Stimulated activated CD4-positive, alpha-beta T cell treated with anti-CD3 and anti-CD28 coated beads, Interleukin-2, amount 100 ng/mL, for 24 hours (primary cell): ENCODE measurements at places on chromosomes 7 and 10.

GRCh38 chr10:62631241-62631640, 173.3 kb upstream of the ADO start:
- DNase-seq = no peak

DNA sequence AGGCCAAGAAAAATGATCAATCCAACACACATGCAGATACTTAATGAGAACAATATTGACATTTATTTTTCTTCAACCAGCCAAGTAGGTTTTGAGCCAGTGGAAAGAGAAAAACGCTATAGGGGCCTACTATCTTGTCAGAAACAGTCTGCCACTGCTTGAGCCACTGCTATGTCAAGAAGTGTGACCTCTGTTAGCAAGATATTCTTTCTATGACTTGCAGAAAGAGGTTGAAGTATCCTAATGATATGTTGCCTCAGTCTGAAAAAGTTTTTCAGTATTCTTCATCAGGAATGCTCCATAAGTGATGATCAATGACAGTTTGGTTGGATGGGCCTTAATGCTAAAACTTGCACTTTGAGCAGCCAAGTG, 328.4 kb upstream of the KCND2 start:
- no peak for DNase-seq

DNA sequence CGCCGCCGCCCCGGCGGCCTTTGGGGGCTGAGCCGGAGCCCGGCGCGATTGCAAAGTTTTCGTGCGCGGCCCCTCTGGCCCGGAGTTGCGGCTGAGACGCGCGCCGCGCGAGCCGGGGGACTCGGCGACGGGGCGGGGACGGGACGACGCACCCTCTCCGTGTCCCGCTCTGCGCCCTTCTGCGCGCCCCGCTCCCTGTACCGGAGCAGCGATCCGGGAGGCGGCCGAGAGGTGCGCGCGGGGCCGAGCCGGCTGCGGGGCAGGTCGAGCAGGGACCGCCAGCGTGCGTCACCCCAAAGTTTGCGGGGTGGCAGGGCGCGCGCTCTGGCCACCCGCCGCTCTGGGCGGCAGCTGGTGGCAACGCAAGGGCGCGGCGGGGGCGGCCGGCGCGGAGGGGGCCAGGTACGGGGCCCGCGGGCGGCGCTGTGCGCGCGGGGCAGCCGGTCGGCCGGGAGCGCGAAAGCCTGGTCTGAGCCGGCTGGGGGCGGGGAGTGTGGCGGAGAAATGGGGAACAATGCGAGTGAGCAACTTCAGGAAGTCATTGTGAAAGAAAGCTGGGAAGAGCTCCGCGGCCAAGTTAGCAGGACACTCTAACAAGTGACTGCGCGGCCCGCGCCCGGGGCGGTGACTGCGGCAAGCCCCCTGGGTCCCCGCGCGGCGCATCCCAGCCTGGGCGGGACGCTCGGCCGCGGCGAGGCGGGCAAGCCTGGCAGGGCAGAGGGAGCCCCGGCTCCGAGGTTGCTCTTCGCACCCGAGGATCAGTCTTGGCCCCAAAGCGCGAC, at the start of gene IKZF1:
Gene IKZF1, plus strand, starts transcription at position 588 of the 782 bp plus-strand sequence. CDS start 14,346 bp downstream, outside the sequence.
- DNase-seq = peak; percentile 74

DNA sequence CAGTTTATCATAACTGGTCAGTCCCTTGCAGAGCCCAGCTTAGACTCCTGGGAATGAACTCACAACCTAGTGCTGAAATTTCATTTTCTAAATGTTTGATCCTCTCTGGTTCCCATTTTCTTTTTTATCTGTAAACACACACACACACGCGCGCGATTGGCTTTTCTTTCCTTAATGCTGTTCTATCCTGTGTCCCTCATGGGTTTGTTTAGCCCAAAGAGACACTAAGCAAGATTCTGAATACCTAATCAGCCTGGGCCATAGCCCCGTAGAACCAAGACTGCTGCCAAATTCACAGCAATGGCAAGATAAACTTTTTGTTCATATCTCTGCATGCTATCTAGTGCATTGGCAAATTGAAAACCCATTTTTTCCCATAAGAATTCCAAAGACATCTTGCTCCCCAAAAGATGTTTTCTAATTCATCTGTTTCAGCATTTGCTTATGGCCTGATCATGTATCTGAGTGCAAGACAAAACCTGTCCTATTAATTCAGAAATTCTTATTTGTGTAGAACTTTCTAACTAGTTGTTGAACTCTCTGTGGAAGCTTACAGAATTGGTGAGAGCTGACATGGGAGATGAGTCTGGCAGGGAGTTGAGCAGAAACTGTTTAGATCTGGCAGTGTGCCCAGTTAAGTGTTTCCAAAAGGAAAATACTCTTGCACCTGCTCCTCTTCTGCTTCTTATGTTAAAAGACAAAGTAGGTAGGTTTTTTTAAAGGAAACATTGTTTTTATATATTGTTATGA, 1.8 kb upstream of the IFIT1 start:
- no peak for DNase-seq

GRCh38 chr7:158460665-158461064, 127.0 kb downstream of the PTPRN2 start:
- DNase-seq = no peak

- DNase-seq = no peak
These were observed 245.2 kb downstream of the TNS3 start for GRCh38 chr7:47336472-47337425.

DNA sequence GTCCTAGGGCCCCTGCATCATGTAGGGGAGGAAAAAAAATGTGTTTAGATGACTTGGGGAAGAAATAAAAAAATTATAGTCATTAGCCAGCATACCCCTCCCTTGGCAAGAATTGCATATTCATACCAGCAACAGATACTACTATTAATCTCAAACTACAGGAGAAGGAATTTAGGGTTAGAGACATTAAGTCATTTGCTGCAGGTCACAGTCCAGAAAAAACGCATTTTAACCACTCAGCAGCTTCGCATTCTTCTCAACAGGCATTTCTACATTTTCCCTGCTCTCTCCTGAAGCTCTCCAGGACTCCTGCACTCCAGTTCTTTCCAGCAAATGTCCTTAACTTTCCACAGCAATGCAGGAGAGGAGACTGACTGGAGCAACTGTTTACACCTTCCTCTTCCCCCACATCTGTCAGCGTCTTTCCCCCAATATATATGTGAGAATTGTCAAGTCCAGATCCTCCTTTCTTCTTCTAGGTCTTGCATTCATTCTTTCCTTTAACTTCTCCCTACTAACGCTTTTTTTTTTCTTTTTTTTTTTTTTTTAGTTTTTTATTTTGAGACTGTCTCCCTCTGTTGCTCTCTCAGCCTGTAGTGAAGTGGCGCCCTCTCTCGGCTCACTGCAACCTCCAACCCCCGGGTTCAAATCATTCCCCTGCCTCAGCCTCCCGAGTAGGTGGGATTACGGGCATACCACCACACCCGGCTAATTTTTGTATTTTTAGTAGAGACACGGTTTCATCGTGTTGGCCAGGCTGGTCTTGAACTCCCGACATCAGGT, 35.6 kb downstream of the PRPS1L1 start:
- DNase-seq = no peak

- no peak for DNase-seq
These were observed 7.2 kb upstream of the PSAP start for GRCh38 chr10:71857934-71858890.

DNA sequence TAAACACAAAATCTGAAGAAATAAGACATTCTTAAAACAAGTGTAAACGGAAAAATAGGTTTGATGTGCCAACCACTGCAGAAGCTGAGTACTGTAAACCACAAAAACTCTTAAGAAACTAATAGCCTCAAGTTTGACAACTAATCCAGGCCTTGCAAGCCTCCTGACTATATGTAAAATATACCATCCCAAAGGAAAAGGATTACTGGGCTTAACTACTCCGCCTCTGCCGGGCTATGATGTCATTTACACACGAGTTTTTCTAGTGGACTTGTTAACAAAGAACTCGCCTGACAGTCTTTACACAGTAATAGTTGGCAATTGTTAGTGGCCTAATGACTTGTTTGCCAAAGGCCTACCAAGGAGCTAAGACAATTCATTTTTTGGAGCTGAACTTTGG, 2.1 kb downstream of the KIF5B start:
- DNase-seq = no peak

DNA sequence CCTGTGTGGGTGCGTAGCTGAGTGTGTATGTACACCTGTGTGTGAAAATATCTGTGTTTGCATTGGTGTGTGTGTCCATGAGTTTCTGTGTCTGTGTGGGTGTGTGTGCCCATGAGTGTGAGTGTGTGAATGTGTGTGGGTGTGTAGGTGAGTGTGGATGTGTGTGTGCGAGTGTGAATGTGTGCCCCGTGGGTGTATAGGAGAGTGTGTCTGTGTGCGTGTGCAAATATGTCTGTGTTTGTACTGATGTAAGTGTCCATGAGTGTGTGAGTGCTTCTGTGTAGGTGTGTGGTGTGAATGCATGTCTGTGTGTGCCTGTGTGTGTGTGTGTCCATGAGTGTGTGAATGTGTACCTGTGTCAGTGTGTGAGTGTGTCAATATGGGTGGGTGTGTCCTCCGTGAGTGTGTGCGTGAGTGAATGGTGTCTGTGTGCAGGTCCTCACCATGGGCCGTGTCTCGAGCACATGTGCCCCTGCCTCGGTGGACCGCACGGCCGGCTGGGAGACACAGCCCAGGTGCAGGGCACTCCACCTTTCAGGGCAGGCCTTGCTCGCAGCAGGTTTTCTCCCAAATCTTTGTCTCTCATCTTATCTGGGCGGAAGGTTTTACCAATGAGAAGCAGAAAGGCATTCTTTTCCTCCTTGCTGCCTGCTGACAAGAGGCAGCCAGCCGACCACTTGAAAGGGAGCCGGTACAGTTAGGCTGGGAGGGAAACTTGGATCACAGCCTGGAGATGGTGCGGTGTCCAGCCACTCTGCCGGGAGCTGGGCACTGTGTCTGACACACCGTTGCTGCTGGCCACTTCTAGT, 107.1 kb upstream of the FAM20C start:
- no peak for DNase-seq

GRCh38 chr7:41133690-41134299, 569.1 kb downstream of the INHBA start:
- no peak for DNase-seq

DNA sequence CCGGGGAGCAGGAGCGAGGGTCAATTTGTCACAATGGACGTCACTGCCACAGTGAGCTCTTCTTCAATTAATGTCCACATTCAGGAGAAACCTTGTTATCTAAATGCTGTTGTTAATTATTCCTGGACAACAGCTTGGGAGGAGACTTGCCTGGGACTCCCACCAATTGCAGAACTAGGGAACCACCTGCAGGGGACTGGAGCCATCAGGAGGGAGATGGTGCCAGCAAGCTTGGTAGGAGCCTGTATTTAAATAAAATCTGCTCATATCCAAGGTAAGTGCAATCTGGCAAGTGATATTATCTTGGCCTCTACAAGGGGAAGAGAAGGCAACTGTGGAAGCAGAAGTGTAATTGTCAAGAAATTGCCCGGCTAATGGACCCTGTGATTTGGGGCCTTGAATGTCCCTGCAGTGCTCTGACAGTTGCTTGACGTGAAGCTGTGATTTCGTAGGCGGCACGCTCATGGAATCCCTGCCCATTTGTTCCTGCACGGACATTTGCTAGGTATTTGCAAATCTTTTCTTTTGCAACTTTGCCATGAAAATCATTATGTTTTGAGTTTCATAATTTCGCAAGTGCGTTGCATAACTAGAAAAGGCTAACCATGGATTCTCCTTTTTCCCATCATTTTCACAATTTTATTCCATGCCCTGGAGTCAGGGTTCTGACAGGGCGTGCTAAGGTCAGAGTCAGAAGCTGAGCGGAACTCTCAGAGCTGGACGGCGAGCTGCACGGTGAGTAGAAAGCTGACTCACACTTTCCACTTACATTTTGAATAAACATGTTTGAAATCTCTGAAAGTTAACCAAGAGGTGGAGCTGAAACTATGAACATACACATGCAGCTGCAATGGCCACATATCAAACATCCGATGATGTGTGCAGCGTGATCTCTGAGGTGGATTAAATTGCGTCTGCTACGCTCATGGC, 84.9 kb upstream of the TCERG1L start:
- no peak for DNase-seq

GRCh38 chr7:42628054-42628453, 283.8 kb downstream of the C7orf25 start:
- no peak for DNase-seq

- DNase-seq = no peak
These were observed 728.3 kb downstream of the SORCS1 start for GRCh38 chr10:106436123-106436715.
